ENCODE measurements at places on chromosomes 1 and 21.

GRCh38 chr1:166813508-166814223 is 25.6 kb upstream of the POGK start:
- no peak for DNase-seq

DNA sequence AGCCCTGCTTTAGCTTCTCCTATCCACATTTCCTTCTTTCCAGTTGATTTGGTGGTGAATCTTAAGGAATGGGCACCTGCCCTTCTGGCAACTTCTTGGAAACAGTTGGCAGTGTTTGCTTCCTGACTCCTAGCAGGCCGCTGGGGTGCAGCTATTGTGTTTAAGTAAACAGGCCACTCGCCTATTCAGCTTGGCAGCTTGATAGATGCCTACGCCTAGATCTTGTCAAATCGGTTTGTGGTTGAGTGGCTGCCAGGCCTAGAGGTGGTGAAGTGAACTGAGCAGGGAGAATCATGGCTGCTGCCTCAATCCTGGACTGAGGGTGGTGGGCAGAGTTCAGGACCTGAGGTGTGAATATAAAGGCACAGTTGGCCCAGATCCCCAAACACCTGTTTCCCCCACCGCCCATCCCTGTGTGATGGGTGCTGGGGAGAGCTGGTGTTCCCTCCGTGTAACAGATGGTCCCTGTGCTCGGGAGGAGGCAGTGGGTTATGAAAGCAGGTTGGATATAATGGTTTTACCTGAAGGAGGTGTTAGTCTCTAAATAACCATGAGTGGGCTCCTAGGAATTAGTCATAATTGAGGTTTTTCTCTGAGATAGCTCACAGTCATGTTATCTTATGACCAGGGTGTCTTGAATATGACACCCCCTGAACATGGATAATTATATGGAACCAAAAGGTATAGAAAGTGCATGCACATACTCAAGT is 940 bp upstream of the PLA2G2C start:
- DNase-seq = no peak

- DNase-seq = no peak
Measured at GRCh38 chr1:53439337-53440207, 19.6 kb upstream of the DMRTB1 start.

- DNase-seq = no peak
Measured at GRCh38 chr1:218983848-218984247, 189.8 kb upstream of the LYPLAL1 start.

DNA sequence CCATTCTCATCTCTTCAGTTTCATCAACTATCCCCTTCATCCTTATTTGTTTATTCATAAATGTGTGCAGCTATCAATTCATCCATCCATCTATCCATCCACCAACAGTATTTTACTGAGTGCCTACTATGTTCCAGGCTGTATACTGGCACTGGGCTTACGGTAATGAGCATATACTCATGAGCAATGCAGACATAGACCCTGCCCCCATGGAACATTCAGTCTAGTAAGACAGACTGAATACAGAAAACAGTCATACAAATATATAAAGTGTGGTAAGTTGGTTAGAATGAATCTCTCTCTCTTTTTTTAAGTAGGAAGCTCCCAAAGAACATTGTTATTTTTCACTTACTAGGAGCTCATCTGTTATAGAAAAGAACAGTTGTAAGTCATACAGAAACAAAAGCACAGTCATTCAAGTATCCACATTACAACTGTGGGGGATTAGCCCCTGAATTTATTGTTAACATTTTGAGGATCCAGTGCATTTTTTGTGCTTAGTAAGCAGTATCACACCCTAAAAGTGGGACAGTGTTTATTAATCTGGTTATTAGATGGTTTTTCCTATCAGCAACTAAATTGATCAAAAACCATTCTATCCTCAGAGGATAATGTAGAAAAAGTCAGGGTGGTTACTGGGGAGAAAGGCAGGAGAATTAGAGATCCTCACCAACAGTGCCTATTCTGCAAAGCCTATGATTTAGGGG is 3.6 kb downstream of the SLC16A4 start:
- no peak for DNase-seq

DNA sequence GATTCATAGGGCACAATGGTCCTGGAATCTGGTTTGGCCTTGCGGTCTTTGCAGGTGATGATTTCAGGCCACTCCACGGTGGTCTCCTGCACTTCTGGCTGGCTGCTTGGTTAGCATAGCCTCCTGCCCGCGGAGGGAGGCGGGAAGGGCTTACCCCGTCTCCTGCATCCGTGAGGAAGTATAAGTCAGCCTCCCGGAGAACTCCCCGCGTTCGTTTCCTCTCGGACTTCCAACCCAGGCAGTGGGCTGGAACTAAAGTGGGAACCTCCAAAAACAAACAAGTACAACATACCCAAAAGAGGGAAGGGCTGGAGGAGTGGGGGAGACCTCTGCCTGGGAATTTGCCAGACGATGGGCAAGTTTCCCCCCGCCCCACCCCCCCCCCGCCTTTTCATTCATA is 939 bp upstream of the CCN1 start:
- DNase-seq = no peak

DNA sequence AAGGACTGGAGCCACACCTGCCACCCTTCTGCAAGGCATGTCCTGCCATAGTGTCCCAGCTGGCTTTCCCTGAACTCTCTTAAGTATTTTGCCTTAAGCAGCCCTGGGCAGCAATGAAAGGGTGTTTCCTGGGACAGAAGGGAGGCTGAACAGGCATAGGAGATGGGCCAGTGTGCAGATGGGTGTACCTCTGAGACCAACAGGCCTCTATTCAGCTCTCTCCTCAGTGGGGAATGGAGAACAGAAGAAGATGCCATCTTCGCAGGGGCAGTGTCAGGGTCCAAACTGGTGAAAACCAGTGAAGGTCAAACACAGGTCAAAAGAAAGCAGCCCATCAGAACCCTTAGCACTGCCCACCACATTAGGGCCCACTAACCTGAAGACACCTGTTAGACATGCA is 53.2 kb downstream of the FAM78B start:
- DNase-seq = no peak

GRCh38 chr1:160779626-160780397 is 16.2 kb upstream of the LY9 start:
- no peak for DNase-seq

GRCh38 chr1:186487163-186487562 is 26.2 kb upstream of the PDC start:
- no peak for DNase-seq

DNA sequence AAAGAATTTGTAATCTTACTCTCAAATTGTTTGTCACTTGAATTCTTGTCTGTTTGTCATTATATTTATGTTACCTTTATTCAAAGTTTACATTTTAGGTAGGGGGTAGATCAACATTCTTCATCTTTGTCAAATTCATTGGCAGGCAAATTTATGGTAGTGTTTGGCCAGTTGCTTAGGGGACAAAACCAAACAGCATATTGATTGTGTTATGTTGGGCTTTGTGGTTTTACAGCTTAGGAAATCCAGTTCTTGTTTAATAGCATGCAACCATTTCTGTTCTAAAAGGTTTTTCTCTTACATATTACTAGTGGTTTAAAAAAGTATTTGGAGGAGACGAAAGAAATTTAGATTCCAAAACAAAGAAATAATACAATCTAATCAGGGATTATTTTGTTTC is 91.4 kb downstream of the HMCN1 start:
- no peak for DNase-seq

- no peak for DNase-seq
Measured at GRCh38 chr1:240356568-240356967, 255.4 kb downstream of the GREM2 start.

GRCh38 chr21:42474043-42474831 is 21.8 kb downstream of the RSPH1 start:
- DNase-seq = no peak

DNA sequence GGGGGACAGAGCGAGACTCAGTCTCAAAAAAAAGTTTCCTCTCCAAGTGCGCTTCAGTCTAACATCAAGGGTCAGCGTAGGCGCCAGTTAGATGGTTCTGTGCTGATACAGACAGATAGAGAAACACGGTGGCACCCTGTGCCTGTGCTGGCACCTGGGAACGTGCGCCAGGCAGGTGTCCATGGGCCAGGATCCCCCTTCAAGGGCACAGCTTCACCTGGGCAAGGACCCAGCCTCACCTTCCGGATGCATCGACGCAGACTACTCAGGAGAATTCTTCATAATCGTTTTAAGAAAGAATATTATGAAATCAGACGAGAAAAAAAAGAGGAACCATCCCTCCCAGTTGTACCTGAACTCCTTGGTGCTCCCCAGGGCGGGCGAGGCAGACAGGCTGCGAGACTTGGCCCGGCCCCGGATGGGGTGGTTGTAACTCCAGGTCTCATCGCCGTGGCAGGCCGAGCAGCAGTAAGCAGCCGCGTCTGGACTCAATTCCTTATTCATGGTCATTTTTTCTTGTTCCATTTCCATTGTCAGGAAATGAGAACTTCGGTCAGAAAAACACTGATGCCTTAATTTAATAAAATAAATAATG is 13.3 kb downstream of the NADK start:
- no peak for DNase-seq

DNA sequence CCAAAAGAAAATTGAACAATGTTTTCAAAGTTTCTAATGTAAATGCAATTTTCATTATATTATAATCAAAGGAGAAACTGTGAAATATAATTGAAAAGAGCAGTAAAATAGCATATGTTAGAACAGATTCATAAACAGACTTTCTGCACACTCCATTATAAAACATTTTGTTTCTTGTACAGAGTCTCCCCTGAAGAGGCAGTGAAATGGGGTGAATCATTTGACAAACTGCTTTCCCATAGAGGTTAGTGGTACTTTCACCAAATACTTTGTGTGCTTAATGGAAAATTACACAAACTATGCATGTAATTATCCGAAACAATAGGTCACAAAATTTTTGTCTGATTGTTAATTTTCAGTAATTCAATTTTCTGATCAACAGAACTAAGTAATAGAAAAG is 1.9 kb downstream of the RGS18 start:
- DNase-seq = no peak

DNA sequence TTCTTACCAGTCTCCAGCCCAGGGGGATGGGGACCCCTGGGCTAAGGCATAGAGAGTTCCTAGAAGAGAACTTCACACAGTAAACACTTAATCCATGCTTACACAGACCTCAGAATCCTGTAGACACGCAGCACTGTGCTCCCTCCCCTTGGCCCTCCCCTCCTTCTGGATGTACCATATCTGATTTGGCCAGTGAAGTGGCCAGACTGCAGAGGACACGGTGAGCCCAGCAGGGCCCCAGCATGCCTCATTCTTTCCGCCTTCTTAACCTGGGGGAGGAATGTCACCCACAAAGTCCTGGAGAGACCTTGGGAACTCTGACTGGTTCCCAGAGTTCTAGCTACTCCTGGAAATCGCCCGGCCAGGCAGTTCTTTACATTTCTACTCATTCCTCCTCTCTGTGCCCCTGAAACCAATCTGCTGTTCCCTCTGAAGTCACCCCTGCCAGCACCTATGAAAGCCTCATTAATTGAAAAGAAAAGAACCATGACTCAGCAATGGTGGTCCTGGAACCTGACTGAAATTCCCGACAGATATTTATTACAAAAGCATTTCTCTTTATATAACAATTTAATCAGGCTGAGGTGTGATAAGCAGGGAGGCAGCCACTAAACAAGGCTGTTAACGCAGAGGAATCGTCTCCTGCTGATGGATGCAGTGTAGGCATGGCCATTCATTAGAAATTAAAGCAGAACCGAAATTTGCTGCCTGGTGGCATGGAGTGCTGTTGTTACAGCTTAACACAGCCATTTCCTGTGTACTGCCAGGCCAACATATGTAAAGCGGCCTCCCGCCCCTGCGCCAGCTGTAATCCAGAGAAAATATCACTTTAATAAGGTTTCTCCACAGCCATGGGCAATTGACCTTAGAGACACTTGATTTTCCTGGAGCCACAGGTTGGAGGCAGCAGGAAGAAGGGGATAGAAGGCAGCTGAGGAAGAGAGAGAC is 74.6 kb upstream of the KCND3 start:
- DNase-seq = no peak

DNA sequence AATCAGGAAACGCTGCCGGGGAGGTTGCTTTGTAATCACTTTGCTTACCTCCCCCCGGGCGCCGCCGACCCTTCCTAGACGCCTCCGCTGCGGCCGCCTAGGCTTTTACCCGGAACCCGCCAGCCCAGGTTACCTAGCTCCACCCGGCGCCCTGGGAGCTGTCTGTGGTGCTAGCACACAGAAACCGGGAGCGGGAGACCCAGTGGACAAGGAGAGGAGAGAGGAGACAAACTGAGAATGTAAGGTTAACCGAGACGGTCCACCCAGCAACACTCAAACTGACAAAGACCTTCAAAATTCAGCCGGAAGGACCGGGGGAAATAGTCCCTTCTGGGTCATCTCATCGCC is 9.8 kb downstream of the BARHL2 start:
- no peak for DNase-seq

DNA sequence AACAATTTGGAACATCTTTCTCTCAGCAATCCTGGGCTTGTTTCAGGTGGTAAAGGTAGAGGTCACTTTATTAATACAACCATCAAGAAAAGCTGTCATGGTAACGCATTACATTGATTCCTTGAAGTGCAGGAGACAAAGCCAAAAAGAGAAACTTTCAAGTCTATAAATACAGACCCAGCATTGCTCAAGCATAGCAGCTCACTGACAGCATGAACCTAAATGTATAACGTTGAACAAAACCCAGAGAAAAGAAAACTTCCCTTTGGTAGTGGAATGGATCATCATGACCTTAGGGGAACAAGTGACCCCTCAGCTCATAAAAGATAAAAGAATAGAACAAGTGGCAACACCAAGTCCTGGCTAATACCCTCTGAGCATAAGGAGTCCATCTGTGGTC is 332.2 kb downstream of the NTNG1 start:
- no peak for DNase-seq

- DNase-seq = no peak
Measured at GRCh38 chr1:93483606-93484005, 35.7 kb downstream of the FNBP1L start.

DNA sequence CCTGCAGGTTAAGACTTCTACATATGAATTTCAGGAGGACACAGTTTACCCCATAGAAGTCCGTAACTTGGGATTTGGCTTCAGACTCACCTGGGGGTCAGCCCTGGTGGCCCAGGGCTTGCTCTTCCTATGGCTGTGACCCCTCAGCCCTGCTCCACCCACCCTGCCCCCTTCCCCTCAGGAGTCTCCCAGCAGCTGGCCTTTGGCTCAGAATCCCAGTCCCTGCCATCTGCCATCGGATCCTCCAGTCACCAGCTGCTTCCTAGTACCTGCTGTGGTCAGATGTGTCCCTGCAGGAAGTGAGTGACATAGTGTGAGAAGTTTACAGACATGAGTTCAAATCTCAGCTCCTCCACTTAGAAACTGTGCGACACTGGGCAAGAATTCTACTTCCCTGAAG is 332.6 kb downstream of the NPHP4 start:
- no peak for DNase-seq

DNA sequence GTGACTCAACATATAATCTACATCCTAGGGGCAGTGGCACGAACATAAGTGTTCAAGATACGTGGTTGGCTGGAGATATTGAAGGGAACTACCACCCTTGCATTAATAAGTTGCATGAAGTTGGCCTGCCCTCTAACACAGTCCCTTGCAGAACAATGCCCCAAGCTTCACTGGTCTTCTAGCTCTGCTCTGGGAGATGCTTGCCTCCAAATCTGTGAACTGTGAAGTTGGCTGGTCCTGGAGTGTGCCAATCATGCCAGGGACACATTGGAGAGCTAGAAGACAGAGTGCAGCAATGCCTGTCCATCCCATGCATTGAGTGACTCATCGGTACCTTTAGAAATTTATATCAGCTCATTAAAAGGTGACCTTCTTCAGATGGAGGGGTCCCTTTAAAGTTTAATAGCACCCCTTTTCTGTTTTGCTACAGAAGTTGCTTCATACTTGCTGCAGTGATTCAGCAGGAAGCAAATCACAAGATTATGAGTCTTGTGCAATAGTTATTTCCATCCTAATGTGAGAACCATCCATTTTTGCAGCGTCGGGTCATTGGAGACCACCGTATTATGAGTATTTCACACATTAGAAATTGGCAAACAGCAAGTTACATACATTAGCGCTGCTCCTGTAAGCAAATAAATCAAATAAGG is 55.2 kb upstream of the KAZN start:
- DNase-seq = no peak
